Natural killer cell (primary cell): ENCODE measurements at places on chromosomes 16 and 17. TPM values are rescaled to one million over a fixed set of nuclear protein-coding genes. Genes with fewer than 3 reads are reported as not detected.
A peak's percentile ranks its signal among the peaks of the same experiment; 100 is the strongest.

Gene SNX11
- 22.4 TPM for total RNA-seq

Gene KCTD19
- total RNA-seq: not detected

- peak; percentile 49 for DNase-seq
Measured at GRCh38 chr17:50129728-50130558, at the start of gene SAMD14. Gene SAMD14, minus strand, starts transcription at chr17:50130160. Its CDS starts 5,201 bp downstream, at chr17:50124959.

- no peak for DNase-seq
Measured at GRCh38 chr16:55647798-55648197, 8.0 kb upstream of the SLC6A2 start.

DNA sequence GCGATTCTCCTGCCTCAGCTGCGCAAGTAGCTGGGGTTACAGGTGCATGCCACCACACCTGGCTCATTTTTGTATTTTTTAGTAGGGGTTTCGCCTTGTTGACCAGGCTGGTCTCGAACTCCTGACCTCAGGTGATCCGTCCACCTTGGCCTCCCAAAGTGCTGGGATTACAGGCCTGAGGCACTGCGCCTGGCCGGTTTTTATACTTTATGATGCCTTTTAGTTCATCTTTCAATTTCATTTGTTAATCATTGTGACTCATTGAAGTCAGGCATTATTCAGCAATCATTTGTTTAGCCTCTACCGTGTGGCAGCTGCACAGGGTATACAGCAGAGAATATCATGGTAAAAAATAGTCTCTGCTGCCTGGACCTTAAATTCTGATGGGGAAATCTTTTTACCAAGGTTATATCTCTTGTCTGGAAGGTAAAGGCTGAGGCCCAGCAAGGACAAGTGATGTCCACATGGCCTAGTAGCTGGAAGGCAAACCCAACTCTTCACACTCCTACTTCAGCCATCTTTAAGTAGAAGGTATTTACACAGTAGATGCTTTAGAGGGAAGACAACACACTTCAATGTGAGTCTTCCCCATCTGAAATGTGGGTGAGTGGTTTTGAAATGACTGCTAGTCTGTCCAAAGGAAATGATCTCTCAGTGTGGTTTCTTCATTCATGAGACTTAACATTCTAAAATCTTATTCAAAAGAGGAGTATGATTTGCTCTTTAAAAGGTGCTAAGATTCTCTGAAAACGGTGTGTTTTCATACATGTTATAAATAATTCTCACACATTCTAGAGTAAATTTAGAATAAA lies 2.4 kb downstream of the PRPSAP2 start:
- DNase-seq: no peak

GRCh38 chr17:68682903-68683302 lies 81.7 kb upstream of the FAM20A start:
- no peak for DNase-seq

GRCh38 chr17:151004-151403 lies 13.6 kb downstream of the SCGB1C2 start:
- DNase-seq: no peak
